Nephron progenitor cell (in vitro differentiated cells): ENCODE measurements at places on chromosomes 12 and 14.
A peak's percentile ranks its signal among the peaks of the same experiment; 100 is the strongest.

GRCh38 chr14:52877628-52878027 lies 73.2 kb downstream of the FERMT2 start:
- no peak for DNase-seq

GRCh38 chr12:123936956-123937706 lies 35.5 kb downstream of the CCDC92 start:
- DNase-seq: no peak

- DNase-seq: no peak
Observed at GRCh38 chr12:43154498-43155045, 397.4 kb downstream of the ADAMTS20 start.

GRCh38 chr14:93332397-93332852 lies 411 bp downstream of the BTBD7 start:
- peak; percentile 77 for DNase-seq

DNA sequence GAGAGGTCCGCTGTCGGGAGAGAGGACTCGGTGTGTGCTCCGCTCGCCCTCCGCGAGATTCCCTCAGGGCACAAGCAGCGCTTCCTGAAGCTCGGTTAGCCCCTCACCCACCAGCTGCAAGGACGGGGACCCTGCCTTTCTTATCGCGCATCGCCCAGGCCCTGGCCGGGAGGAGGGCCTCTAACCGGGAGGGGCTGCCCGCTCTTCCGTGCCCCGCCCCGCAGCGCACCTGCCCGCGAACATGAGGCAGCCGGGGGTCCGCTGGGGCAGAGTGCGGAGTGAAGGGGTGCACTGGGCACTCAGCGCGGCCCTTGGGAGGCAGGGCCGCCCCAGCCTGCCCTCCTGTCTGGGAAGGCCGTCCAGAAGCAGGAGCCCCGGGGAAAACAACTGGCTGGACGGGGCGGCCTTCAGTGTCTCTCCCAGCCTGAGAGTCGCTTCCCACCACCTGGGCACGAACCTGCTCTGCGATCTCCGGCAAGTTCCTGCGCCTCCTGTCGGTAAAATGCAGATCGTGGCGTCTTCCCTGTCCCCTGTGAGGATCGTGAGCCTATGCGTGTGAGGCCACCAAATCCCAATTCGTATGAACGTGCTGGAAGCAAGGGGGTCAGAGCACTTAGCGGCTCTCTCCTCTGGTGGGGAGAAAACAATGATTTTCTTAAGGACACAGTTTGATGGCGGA lies 28.0 kb upstream of the ADIPOR2 start:
- DNase-seq: peak; percentile 66

GRCh38 chr12:131806674-131807073 lies 21.5 kb upstream of the MMP17 start:
- no peak for DNase-seq

- DNase-seq: no peak
Observed at GRCh38 chr14:33758547-33758946, 192.3 kb downstream of the EGLN3 start.

DNA sequence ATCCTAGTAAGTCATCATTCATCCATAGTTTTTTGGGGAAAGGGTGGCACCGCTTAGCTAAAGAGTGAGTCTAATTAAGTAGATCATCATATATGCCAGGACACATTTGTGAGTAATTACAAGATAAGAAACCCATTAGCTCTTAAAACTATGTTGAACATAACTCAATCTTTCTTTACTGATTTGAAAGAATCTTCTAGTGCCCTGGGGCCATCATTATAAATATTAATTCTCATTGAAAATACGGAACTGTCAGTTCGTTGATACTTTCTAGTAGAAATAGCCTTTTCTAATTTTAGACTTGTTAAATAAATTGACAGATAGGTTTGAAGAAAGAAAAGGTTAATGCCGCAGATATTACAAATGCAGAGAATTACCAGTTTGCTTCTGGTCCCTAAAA lies 312.6 kb downstream of the NELL2 start:
- DNase-seq: no peak

GRCh38 chr14:102293781-102294180 lies 11.2 kb downstream of the MOK start:
- DNase-seq: no peak

DNA sequence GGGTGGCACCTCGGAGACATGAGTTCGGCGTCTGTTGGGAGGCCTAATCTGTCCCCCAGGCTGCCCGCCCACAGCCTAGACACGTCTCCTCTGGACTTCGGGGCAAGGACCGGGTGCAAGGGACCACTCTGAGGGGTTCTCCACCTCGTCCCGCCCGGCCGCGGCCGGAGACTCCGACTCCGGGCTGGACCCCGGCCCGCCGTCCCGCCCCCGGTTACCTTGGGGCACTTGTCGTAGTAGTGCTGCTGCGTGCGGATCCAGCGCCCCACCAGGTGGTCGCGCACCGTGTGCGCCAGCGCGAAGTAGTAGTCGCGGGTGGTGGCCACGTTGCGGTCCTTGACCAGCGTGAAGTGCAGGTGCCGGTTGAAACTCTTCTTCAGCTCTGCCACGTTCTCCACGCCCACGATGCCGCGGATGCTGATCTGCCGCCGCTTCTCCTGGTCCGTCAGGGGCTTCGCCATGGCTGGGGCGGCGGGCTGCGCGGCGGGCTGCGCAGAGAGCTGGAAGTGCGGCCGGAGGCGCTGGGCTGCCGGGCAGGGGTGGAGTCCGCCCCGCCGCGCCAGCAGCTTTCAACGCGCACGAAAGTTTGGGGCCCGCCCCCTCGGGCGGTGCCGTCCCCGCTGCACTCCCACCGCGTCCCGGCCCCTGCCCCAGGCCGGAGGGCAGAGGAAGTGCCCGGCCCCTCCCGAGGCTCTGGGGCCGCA lies at the start of gene PYGL:
TSS of gene PYGL (minus strand) at position 541 of the 704 bp plus-strand sequence. CDS start at position 461, 80 bp downstream.
- DNase-seq: peak; percentile 83

- no peak for DNase-seq
Observed at GRCh38 chr14:69882915-69883314, 3.7 kb downstream of the SMOC1 start.

- no peak for DNase-seq
Observed at GRCh38 chr14:52690983-52691760, 4.2 kb downstream of the ERO1A start.

DNA sequence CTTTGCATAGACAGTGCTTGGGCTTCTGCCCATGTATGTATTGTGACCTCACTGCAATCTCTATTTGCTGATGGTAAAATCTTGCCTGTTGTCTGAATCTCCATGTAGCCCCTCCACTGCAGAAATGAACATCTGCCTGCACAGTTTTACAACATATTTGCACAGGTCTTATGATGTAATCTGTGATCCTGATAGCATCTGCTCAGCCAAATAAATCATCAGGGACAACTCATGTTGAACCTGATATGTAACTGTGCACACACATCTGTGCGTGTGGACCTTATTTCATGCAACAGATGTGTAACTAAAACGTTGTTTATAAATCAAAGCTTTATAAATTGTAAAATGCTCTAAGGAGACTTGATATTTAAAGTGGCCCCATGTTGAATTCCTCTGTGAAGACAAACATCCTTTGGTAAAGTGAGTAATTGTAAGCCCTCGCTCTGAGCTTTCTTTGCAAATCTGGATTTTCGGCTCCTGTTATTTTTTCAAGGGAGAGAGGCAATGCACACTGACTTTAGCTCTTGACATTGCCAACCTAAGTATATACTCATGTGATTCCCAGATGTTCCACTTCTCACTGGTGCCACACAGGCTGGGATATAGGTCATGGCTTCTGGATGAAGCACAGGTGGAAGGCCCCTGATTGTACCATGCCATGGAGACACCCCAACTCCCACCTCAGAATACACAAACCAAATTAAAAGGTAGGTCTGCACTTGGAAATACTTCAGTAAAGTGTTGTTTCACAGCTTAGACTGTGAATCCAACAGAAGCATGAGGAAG lies 371.3 kb downstream of the GRIN2B start:
- DNase-seq: no peak

GRCh38 chr12:120849765-120850164 lies 54.4 kb downstream of the SPPL3 start:
- no peak for DNase-seq

GRCh38 chr14:68305738-68306137 lies 486.2 kb downstream of the RAD51B start:
- no peak for DNase-seq

- no peak for DNase-seq
Observed at GRCh38 chr12:126243814-126244440, 1178.7 kb downstream of the AACS start.

DNA sequence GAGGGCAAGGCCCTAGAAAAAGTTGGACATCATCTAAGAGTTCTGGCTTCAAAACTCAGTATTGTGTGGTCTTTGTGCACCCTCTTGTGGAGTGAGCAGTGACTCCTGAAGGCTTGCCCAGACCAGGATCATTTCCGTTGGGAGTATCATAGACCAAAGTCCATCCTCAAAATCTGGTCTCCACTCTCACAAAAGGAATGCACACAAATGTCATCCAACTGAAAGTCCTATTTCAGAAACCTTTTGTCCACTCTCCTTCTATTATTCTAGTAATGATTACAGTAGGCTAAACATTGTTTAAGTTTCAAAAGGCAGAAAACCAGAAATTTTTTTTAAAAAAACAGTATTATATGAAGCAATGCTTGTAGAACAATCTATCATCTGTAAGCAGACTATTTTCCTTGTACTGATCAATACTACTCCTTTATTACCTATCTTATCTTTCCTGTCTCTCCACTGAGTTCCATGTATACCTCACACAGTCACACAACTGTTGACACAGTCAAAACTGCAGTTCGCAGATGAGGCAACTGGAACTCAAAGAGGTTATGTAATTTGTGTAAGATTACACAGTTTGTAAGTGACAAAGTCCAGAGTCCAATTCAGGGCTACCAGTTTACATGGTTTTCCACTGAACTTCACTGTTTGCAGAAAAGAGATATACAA lies 41.4 kb downstream of the COX16 start:
- DNase-seq: peak; percentile 45

- no peak for DNase-seq
Observed at GRCh38 chr12:118680356-118680963, 300.9 kb upstream of the SRRM4 start.

DNA sequence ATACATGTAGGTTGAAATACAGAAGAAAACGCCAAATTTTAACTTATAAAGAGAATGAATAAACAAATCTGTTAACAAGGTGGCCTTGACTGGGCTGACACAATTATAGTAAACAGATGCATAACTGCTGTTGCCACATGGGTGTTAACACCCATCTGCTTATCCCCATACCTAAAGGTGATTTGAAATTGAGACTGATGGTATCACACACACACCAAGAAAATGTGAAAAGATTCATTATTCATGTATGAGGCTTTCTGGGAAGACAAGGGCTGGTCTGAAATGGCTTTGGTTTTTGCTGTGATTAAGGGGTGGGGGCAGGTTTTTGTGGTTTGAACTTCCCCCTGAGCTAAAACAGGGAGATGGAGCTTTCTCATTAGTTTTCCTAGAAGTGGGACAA lies 156.6 kb downstream of the SYT10 start:
- no peak for DNase-seq

- DNase-seq: no peak
Observed at GRCh38 chr12:96183734-96184370, 10.3 kb upstream of the ELK3 start.

- DNase-seq: no peak
Observed at GRCh38 chr12:100403446-100403845, 46.6 kb downstream of the SLC17A8 start.

DNA sequence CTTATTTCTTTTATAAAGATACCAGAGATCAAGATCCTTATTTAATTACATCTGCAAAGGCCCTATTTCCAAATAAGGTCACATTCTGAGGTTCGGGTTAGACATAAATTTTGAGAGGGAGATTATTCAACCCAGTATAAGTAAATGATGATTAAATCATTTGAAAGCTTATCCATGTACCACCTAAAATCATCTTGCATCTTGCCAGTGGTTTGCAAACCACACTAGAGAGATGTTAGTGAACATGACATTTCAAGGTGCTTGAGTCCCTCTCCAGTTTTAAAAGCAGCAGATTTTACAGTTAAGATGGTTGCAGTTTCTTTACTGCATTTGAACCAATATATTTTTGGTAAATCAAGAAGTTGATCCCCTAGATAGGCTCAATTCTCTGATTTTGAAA lies 49.9 kb upstream of the TMPO start:
- no peak for DNase-seq

DNA sequence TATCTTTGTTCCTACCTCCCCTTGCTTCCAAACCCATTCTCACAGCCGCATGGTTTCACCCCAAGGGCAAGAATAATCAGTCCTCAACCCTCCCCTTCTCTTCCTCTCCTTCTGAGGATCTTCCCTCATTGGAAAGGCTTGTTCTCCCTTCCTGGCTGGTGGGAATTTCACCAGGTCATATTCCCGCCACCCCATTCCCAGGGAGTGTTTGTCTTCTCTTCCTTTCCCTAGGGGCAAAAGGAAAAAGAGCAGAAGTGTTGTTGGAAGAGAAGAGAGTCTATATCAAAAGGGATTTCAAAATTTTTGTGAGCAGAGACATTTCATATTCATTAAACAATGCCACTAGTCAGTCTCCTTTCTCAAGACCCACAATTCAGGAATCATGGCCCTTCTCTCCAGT lies 176.9 kb downstream of the ANO2 start:
- DNase-seq: no peak

GRCh38 chr12:93288626-93289025 lies 89.1 kb upstream of the NUDT4 start:
- DNase-seq: no peak

GRCh38 chr12:5965950-5966383 lies 20.9 kb upstream of the ANO2 start:
- peak; percentile 75 for DNase-seq

DNA sequence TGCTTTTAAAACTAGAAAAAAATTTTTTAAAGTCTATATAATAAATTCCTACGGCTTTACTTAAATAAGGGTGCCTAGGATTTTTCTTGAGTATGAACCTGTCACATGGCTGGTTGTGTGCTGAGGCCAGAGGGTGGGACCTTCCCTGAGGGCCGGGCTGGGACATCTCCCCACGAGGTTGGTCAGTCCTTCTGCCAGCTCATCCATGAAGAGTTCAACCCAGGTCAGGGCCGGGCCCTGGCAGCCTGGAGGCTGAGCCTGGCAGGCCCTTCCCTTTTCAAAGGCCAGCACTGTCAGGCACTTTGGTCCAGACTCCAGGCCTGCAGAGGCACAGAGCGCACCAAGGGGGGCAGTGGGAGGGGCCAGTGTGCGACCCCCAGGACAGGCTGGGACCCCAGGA lies 31.7 kb downstream of the TNFAIP2 start:
- peak; percentile 57 for DNase-seq

DNA sequence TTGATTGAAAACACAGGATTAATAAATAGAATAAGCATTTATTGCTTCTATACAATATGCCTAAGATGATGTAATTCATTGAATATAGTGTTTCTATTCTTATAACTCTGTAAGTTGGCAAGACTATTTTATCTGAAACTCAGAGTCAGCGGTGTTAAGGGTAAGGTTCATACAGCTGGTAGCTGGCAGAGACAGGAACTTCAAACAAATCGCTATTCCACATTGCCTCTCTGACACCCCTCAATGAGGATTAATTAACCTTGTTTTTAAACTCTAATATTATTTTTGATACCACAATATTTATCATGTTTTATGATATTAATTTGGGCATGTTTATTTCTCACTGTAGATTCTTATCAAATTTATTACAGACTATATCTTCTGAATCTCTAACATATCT lies 323.4 kb downstream of the ACSS3 start:
- DNase-seq: no peak
